ENCODE measurements at places on chromosomes 4 and X.

DNA sequence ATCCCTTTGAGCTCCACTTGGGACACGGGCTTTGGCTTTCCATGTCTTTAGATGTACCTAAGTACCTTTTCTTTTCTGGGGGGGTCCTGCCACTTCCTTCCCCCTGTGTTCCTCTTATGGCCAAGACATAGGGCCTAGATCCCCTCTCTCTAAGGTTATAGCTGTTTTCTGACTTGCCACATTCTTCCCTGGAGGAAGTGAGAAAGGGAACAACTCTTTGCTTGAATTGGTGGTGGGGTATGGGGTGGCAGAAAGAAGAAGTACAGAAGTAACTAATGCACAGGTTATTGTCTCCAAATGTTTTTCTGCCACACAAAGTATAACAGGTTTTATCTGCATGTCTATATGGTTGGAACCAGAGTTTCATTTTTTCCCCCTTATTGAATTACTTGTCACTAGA is 29.7 kb upstream of the DIPK2B start:
- DNase-seq = no peak

- DNase-seq = no peak
These were observed 518 bp downstream of the PRDM8 start for GRCh38 chr4:80197601-80198440.

DNA sequence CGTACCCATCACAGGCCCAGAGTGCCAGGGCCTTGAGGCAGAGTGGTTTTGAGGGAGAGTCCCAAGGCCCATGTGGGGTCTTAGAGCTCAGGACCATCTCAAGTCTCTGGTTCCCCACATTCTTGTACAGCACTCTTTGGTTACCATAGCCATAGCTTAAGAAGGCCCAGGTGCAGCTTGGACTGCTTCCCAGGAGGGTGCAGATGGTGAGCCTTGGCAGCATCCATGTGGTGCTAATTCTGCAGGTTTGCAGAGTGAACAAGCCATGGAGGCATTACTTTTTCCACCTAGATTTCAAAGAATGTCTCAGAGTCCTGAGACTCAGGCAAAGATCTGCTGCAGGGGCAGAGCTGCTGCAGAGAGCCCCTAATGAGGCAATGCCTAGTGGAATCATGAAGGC is 171.7 kb downstream of the STK32B start:
- DNase-seq = no peak

- no peak for DNase-seq
These were observed 37.5 kb upstream of the ABCG2 start for GRCh38 chr4:88196013-88196365.

- DNase-seq = no peak
These were observed 37.9 kb upstream of the FSTL5 start for GRCh38 chr4:162201673-162202072.

GRCh38 chr4:183599690-183600089 is 59.3 kb downstream of the RWDD4 start:
- DNase-seq = no peak

GRCh38 chr4:53752124-53752523 is 160.8 kb upstream of the LNX1 start:
- DNase-seq = no peak

GRCh38 chr4:140846736-140847135 is 90.6 kb upstream of the TBC1D9 start:
- no peak for DNase-seq

DNA sequence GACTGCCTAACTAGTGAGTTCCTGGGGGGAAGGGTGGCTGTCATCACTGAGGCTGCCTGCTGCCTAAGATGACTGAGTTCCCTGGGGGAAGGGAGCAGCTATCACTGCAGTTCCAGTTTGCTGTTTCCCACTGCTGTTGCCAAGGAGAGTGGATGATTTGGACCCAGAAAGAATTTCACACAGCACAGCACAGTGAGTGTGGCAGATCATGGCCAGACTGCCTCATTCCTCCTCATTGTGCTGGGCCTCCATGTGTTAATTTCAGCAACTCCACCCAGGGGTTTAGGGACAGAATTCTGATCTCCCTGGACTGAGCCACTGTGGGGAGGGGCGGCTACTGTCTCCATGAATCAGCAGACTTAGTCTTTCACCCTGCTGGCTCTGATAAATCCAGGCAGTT is 125.0 kb downstream of the TEX13C start:
- peak; percentile 5 for DNase-seq

- no peak for DNase-seq
These were observed 43.9 kb downstream of the SEL1L3 start for GRCh38 chr4:25818876-25819275.

GRCh38 chr4:25223802-25224375 is 9.9 kb upstream of the PI4K2B start:
- peak; percentile 1 for DNase-seq

- peak; percentile 1 for DNase-seq
These were observed 2137.1 kb upstream of the TENM3 start for GRCh38 chr4:180106122-180106521.

- DNase-seq = no peak
These were observed 3.7 kb upstream of the CT47C1 start for GRCh38 chrX:119069128-119069527.

- DNase-seq = no peak
These were observed 8.4 kb upstream of the AMOT start for GRCh38 chrX:112849016-112849415.

DNA sequence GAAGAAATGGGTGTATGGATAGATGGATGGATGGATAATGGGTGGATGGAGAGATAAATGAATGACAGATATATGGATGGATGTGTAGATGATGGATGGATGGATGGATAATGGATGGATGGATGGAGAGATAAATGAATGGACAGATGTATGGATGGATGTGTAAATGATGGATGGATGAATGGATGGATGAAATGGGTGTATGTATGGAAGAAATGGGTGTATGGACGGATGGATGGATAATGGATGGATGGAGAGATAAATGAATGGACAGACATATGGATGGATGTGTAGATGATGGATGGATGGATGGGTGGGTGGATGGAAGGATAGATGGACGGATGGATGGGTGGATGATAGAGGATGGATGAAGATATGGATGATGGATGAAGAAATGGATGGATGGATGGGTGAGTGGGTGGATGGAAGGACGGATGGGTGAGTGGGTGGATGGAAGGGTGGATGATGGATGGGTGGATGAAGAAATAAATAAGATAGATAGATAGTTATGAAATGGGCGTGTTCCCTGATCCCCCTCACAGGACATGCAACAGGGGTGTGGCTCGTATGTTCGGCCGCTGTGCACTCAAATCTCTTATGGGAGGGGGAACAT is 91.1 kb upstream of the NKX1-1 start:
- DNase-seq = no peak

- no peak for DNase-seq
These were observed 12.3 kb upstream of the TMEM271 start for GRCh38 chr4:588351-588849.

DNA sequence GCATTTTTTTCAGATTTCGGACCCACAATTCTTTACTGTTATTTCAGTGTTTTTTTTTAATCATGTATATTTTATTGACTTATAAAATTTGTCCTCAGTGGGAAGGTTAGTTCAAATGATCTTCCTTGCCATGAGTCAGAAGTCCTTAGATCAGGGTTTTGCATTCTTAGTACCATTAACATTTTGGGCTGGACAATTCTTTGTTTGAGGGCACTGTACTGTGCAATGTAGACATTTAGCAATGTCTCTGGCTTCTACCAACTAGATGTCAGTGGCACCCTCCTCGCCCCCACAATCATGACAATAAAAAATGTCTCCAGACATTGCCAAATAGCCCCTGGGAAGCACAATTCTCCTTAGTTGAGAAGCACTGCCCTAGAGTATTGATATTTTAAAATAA is 176.6 kb downstream of the VEGFC start:
- no peak for DNase-seq

DNA sequence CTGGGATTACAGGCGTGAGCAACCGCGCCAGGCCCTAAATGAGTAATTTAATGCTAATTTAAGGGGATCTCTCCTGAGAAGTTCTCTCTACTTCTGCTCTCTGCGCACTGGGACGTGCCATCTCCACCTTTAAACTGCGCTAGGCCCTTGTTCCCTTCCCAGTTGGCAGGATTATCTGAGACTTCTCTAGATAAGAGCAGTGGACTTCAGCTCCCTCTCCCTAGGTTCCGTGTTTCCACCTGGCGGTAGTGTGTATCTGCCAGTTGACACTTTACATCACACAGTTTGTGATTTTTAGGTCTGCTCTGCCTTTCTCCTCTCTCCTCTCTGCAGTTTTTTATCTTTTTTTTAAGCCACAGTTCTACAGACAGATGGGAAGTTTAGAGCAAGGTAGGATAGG is 40.2 kb downstream of the ARHGAP10 start:
- no peak for DNase-seq

GRCh38 chr4:42871671-42872290 is 20.7 kb upstream of the GRXCR1 start:
- DNase-seq = no peak

DNA sequence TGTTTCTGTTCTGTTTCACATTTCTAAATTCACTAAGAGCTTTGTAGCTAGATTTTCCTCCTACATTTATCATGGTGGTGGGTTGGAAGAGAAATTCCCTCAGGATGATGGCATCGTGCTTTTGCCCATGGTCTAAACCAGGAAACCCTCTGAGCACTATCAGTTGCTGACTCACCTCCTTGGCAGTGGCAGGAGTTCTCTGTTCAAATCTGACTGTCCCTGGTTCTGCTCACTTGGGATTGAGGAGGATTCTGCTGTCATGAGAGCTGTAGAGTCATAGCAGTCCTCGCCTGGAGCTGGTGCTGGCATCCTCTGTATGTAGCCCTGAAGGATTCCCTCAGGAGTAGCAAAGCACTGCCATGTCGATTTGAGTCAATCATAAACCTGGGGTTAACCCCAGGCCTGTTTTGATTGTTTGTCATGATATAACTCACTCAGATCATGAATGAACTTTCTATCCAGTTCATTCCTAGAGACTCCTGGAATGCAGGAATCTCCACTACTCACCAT is 9.4 kb downstream of the TEX13A start:
- DNase-seq = no peak

- DNase-seq = no peak
These were observed at the start of gene MAGEB17 for GRCh38 chrX:16167181-16167580. TSS of gene MAGEB17 (plus strand) at chrX:16167481. CDS start at chrX:16170383, 2,902 bp downstream.

- DNase-seq = peak; percentile 88
These were observed 57.3 kb upstream of the SLIT2 start for GRCh38 chr4:20194123-20195013.

GRCh38 chr4:104490096-104490769 is 4.5 kb downstream of the CXXC4 start:
- no peak for DNase-seq

DNA sequence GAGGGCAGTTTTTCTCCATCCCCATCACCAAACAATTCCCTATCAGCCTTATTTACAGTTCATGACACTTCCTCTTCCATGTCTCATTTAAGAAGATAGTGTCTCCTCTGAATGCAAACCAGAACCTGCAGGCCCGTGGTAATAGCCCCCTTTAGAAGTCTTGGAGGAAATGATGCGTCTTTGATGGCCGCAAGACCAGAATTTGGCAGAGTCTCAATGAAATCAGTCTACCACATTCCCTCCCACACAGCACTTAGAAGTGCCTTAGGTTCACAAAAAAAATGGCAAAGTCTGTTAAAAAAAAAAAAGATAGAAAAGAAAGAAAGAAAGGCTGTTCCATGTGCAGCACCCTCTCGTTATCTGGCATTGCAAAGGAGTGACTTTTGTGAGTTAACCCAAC is 2.1 kb upstream of the KDR start:
- DNase-seq = no peak

GRCh38 chr4:1330761-1331590 is 16.0 kb upstream of the UVSSA start:
- DNase-seq = no peak

- no peak for DNase-seq
These were observed 253.5 kb upstream of the GATB start for GRCh38 chr4:152014280-152014679.

DNA sequence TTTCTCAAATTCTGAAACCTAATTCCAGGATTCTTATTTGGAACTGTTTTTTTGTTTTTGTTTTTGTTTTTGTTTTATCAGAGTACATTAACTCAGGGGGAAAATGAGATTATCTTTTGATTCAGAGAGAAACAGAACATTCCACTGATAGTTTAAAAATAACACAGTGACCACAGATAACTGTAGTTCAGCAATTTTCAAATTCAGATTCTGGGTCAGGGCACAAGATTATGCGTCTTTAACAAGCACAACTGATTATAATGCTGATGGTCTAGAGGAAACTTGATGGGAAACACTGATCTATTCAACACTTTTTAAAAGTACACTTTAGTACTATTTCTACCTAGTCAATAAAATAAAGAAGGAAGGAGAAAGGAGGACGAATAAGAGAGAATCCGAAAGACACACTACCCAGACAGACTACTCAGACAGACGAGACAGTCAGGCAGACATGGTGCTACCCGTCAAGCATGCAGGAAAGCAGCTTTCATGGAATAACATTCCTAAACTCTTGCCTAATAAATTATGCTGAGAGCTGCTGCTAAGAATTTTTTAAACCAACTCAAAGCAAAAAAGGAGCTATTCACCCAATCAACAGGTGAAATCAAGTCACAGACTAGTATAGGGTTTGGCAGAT is 59.0 kb downstream of the APBB2 start:
- no peak for DNase-seq

- DNase-seq = no peak
These were observed 40.2 kb upstream of the MAGED1 start for GRCh38 chrX:51853251-51853650.

DNA sequence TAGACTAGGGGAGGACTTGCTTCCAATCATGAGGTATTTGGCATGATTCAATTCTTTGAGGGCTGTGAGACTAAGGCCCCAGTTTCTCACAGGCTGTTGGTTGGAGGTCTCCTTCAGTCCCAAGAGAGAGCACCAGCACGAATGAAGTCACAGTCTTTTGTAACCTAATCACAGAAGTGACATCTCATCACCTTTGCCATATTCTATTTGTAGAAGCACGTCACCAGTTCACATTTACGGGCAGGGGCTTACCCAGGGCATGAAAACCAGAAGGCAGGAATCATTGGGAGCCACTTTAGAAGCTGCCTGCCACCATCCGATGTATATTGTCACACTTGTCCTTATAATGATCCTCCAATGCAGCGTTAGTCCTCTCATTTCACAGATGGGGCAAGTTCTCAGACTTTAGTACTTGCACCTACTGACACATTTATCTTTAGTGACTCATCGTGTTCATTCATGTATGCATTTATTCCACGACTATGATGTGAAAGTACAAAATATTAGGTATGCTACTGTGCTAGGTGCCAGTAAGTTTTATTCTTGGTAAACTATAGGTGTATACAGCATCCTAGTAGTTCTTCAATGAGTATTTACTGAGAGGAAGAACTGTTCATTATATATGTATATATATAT is 163.8 kb upstream of the PGRMC2 start:
- no peak for DNase-seq

- DNase-seq = no peak
These were observed 8.3 kb downstream of the SPON2 start for GRCh38 chr4:1164040-1164439.

- DNase-seq = no peak
These were observed 72.5 kb downstream of the SLC16A2 start for GRCh38 chrX:74493806-74494205.
